ENCODE measurements at places on chromosomes 2 and 18.
A peak's percentile ranks its signal among the peaks of the same experiment; 100 is the strongest.

- DNase-seq = no peak
Measured at GRCh38 chr18:51559198-51559901, 361.9 kb upstream of the MEX3C start.

GRCh38 chr2:152715854-152716428, 1.3 kb downstream of the PRPF40A start:
- peak; percentile 21 for DNase-seq

DNA sequence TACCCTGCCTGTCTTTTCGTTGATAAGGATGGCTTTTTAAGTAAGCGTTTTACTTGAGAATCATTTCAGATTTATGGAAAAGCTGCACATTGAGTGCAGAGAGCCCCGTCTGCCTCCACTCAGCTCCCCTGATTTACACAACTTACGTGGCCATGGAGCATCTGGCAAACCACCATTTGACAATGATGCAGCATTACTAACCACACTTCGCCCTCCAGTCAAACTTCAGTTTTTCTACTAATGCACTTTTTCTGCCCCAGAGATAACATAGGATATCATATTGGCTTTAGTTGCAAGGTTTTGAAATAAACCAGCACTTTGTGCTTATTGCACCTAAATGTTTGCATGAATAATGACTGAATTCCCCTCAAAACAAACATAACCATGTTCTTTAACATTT, 165.1 kb upstream of the TPO start:
- no peak for DNase-seq

GRCh38 chr18:61817086-61817485, 75.7 kb downstream of the RNF152 start:
- DNase-seq = no peak

DNA sequence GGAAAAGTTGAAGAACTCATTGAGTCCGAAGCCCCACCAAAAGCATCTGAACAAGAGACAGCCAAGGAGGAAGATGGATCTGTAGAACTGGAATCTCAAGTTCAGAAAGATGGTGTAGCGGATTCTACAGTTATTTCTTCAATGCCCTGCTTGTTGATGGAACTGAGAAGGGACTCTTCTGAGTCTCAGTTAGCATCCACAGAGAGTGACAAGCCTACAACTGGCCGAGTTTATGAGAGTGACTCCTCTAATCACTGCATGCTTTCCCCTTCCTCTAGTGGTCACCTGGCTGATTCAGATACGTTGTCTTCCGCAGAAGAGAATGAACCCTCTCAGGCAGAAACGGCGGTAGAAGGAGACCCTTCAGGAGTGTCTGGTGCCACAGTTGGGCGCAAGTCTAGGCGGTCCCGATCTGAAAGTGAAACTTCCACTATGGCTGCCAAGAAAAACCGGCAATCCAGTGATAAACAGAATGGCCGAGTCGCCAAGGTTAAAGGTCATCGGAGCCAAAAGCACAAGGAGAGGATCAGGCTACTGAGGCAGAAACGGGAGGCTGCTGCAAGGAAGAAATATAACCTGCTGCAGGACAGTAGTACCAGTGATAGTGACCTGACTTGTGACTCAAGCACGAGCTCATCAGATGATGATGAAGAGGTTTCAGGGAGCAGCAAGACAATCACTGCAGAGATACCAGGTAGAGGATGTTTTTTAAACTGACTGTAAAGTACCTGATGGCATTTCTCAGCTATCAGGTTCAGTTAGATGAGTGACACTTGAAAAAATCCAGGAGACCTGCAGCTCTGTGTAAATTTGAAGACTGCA, 111.9 kb downstream of the HAUS1 start:
- no peak for DNase-seq

- no peak for DNase-seq
Measured at GRCh38 chr2:56266761-56267414, 83.1 kb downstream of the CCDC85A start.

DNA sequence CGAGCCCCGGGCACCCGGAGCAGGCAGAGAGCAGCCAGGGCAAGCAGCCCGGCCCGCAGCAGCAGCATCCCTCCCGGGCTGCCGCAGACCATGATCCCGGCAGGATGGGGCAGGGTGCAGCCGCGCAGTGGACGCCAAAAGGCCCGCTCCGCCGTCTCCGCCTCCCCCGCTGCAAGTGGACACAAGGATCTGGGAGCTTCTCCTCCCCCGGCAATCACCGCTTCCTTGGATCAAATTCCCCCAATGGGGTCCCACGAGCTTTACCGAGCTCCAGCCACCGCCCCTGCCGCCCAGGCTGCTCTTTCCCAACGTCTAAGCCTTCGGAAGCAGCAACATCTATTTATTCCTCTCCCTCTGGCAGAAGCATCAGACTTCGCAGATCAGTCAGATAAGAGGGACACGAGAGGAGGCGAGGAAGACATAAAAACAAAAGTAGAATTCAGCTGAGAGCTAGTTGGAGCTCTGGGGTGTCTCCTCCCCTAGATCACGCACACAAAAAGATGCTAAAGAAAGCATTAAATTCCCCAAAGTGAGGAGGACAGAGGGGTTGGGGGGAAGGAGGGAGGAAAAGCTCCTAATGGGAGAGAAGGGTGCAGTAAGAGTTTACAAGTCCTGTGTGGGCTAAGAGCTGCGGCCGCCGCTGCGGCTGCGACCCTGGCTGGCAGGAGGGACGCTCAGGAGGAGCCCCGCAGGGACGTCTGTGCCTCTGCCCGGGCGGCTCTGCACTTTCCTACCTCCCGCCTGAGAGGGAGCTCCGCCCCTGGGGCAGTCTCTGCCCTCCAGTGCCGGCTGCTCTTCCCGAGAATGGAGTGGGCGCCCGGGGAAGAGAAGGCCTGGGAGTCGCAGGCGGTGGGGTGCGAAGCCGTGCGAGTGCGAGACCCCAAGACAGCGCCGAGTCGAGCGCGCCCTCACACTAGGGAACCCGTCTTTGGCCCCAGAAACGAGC, at the start of gene FRZB:
Gene FRZB (minus strand): TSS at position 177 of the 946 bp plus-strand sequence. CDS start 85 bp downstream, at position 92.
- DNase-seq = peak; percentile 83

- DNase-seq = no peak
Measured at GRCh38 chr2:182080493-182080892, 94.8 kb downstream of the PPP1R1C start.

DNA sequence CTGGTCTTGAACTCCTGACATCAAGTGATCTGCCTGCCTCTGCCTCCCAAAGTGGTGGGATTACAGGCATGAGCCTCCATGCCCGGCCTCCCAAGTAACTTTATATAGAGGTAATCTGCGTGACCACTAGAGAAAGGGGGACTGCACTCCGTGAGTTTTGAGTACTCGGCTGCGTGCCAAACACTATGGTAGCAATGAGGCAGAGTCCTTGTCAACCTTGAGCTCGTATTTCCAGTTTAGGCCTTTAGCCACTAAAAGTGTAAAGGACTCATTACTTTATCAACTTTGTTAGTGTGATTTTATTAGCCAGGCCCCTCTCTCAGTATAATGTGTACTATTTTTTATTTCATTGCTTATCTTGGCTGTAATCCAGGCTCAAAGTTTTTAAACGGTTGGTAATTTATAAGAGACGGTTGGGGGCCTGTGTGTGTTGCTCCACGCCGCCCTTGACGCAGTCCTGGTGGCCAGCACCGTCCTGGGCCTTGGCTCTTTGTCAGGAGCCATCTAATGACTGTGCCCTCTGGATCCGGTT, 56.2 kb downstream of the ZCCHC2 start:
- DNase-seq = no peak

DNA sequence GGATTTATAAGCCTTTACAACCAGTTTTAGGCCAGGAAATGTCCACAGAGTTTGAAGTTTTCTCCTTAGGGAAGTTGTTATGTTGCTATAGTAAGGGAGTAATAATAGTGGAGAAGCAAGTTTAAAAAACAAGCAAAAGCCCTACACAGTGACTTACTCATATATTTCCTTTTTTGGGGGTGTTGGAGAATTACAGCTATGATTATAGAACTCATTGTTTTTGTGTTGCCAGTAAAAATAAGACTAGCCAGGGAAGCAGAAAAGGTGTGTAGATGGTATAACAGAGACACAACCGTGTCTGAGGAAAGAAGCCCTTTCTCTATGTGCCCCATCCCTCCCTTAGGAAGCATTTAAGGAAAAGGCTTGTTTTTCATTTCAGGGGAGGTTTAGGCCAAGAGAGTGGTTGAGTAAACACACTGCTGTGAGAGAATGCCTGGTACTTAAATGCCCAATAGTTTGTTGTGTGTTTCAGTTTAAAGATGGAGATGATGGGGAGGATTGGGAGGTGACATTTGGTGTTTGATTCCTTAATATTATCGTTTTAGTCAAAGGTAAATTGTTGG, 2.3 kb downstream of the VAPA start:
- DNase-seq = no peak

DNA sequence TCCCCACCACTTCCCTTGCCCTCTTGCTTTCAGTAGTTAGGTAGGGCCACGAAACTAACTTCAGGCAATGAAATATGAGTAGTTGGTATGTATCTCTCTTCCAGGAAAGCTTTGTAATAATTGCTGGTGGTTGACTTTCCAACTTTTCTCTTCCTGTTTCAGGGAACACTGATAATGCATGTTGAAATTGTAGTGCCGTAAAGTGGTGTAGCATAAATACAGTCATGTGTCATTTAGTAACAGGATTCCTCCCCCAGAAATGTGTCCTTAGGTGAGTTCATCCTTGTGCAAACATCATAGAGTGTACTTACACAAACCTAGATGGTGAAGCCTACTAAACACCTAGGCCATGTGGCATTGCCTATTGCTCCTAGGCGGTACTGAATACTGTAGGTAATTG, 429.2 kb downstream of the PID1 start:
- DNase-seq = no peak

DNA sequence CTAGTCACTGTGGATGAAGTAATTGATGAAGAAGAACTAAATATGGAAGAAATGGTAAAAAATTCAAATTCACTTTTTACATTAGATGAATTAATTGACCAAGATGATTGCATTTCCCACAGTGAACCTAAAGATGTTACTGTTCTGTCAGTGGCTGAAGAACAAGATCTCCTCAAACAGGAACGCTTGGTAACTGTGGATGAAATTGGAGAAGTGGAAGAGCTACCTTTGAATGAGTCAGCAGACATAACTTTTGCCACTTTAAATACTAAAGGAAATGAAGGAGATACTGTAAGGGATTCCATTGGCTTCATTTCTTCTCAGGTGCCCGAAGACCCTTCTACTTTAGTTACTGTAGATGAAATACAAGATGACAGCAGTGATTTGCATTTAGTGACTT, 26.6 kb upstream of the DYSF start:
- no peak for DNase-seq

DNA sequence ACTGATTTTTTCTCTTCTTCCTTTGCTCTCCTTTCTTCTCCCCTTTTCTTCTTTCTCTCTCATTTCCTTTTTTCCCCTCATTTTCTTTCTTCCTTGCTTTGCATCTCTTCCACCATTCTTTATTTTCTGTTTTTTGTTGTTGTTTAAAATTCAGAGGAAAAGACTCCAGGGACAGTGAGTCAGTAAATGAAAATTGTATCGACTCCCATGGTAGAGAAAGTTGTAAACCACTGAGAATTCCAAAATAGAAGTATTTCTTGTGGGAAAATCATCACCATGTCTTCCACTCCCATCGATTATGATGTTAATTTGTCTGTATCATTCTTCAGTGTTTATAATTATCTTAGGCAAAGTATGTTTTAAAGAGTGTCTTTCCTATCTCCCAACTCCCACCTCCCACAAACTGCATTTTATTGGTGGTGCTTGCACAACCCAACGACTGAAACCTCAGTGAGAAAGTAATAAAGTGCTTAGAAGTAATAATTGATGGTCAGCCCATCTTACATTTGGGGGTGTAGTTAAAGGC, 134.3 kb downstream of the IRS1 start:
- DNase-seq = no peak

- DNase-seq = no peak
Measured at GRCh38 chr2:14996351-14997014, 364.0 kb downstream of the LRATD1 start.

GRCh38 chr2:201500534-201500933, 49.0 kb downstream of the STRADB start:
- DNase-seq = peak; percentile 31

GRCh38 chr2:222722327-222722946, 51.0 kb downstream of the MOGAT1 start:
- DNase-seq = no peak

- DNase-seq = peak; percentile 37
Measured at GRCh38 chr18:68564961-68565360, 149.9 kb downstream of the TMX3 start.

DNA sequence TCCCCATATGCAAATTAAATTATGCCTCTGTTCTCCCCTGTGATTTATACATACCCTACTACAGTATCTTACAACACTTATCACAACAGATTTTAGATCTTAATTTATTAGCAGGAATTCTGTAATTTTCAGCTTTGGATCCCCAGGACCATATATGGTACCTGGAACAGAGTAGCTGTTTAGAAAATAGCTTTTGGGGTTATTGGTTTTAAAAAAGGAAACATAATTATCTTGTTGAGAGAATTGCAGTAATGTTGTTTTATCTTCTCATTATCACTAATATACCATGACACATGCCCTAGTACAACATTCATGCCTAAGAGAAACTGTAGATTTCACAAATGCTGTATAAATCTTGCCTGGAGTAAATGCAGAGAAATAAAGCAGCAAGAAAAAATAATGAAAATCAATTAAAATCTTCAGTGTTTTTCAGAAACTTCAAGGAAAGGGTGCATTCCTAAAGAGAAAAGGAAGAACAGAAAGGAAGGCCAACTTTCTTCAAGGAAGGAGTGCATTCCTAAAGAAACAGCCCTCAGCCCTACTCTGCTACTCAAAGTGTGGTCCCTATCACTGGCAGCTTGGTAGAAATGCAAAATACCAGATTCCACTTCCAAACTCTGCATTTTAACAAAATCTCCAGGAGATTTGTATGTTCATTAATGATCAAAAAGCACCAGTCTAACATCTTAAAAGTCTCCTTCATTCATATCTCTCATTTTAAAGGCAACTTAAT, 37.1 kb upstream of the CSRNP3 start:
- no peak for DNase-seq

- no peak for DNase-seq
Measured at GRCh38 chr2:144509001-144509878, 10.7 kb downstream of the ZEB2 start.

DNA sequence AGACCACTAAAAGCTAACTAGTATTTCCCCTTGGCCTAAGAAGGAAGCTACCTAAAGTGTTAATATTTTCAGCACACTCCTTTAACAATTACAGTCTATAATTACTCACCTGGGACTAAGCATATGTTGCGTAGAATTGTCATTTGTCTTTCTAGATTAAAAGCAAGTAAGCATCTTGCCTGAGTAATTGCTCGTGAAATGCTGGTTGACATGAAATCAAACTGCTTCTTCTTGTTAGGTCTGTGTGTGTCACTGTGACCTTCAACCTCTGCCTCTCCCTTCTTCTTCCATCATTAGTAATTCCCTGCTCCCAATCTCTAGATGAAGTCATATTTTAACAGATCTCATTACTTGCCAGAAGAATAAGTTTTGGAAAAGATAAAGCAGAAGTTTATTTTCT, 212.2 kb downstream of the XIRP2 start:
- DNase-seq = no peak
